ENCODE measurements at places on chromosomes 6 and 20. TPM values are rescaled to one million over a fixed set of nuclear protein-coding genes. Genes with fewer than 3 reads are reported as not detected.

DNA sequence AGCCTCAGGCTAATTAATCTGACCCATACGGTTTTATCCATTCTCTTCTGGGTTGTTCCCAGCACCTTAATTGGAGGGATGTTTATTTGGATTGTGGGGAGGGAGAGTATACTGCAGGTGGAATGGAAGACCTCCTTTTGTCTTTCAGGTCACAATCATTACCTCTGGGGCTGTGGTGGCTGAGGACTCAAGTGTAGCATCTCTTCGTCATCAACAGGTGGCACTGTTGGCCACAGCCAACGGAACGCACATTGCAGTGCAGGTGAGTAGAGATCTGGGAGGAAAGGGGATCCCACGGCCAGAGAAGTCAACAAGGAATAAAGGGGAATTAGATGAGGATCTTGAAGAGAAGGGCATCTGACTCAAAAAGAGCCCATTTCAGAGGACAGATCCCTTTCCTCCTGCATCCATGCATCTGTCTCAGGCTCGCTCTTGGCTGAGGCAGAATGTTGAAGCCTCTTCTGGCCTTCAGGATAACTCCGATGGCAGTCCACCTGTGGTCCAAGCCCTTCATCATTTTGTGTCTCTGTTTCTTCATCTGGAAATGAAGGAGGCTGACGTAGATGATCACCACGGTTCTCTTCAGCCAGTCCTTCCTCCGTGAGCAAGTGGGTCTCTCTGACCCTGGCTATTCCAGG is 3.2 kb upstream of the DEF6 start:
- DNase-seq, result peak; percentile 34

GRCh38 chr20:33042983-33043730 is 10.5 kb upstream of the BPIFB3 start:
- no peak for DNase-seq

DNA sequence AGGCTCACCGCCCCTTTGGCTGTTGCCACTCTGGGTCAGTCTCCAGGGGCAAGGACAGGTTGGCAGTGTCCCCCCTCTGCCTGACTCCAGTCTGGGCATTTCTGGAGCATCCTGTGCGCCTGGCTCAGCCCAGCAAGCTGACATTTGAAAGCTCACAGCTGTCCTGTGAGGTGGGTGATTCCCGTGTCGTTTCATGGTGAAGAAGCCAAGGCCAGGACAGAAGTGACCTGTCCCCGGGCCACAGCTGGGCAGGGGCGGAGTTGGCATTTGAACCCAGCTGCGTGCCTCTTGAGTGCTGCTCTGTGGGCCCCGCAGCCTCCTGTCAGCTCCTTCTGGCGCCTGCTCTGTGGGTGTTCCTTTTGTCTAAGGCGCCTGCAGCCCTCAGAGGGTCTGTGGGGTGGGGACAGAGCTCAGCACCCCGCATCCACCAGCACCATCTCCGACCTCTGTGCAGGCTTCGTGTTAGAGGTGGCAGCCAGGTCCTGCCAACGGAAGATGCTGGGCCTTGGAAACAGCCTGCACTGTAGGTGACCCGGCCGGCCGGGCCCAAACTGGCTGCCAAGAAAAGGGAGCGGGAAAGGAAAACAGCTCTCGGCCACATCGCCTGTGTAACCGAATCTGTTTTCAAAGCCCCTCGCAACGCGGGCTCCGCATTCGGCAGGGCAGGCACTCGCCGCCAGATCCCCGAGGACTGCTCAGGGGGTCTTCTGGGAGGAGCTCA is 5.8 kb upstream of the GATA5 start:
- no peak for DNase-seq

- DNase-seq, result peak; percentile 73
Measured at GRCh38 chr20:47493175-47493962, 8.3 kb upstream of the NCOA3 start.

- DNase-seq, result peak; percentile 49
Measured at GRCh38 chr6:30915591-30915946, 1.5 kb downstream of the VARS2 start.

DNA sequence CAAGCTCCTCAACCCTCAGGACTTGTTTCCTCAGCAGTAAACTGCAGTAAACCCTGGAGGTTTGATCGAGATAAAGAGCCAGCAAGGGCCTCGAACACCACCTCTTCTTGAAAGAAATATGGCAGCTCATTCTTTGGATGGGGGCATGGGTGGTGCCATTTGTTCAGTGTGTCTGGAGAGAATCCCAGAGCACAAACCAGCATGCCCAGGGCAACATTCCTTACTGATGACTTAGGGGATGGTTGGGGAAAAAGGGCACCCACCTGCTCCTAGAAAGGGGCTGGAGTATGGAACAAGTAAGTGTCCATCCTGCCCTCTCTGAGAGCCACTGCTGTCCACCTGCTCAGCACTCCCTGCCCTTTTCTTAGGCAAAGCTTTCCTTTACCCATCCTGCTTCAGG is 31.3 kb upstream of the ZFAND3 start:
- peak; percentile 54 for DNase-seq

The BPHL gene
- total RNA-seq, result 25.8 TPM

GRCh38 chr6:106648651-106649308 is 19.4 kb downstream of the QRSL1 start:
- DNase-seq, result no peak

DNA sequence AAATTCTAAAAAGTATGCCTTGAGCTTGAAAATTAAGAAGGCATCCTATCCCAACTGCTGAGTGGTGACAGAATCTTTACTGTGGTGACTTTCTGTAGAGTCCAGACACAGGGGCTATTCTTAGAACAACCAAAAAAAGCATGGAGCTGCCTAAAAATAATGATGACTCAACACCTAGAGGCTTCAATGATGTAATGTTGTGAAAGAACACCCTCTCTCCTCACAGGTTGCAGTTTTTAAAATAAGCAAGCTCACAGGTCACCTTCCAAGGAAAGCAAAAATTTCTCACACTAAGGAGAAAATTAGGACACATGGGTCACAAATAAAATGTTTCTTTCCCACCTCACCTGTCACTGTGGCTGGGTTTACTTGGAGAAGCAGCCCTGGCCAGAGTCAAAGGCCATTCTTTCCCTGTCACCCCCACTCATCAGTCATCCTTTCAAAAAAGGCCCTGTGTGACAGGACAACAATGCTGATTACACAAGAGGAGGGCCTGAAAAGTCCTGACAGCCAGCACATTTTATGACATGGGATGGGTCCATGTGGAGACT is 53.5 kb downstream of the RCAN2 start:
- no peak for DNase-seq

DNA sequence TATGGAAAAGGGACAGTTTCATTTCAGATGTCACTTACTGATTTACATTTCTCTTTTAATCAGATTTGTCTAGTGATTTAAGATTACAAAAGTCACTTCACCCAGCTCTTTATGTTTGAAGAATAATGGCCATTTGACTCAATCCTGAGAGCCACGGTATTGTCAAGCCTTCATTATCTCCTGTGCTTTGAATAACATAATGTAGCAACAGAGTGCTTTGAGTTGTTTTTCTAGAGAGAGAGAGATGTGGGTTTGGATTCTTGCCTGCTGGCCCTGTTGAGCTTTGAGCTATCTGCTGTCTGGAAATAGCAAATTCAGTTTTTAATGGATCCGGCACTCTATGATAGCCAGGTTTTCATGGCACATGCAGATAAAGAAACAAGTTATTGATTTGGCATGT is 478.4 kb upstream of the SOX4 start:
- no peak for DNase-seq

The PNPLA1 gene
- total RNA-seq, result not detected

GRCh38 chr6:89843070-89843469 is 13.4 kb downstream of the CASP8AP2 start:
- peak; percentile 45 for DNase-seq

DNA sequence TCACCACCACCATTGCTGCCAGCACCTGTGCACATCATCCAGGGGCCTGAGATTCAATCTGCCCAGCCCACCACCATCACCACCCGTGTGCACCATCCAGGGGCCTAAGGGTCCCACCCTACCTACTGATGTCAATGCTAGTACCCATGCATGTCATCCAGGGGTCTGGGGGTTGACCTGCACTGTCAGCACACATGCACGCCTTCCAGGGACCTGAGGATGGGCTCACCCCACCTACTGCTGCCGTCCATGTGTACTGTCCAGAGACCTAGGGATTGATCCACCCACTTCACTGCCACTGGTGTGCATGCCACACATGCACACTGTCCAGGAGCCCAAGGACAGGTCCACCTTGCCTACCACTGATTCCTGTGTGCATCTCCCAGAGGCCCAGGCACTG is 11.9 kb upstream of the OXT start:
- no peak for DNase-seq

The ZBTB12 gene
- total RNA-seq, result 2.7 TPM

The SULF2 gene
- total RNA-seq, result 276 TPM

The FAM217A gene
- not detected for total RNA-seq

The STX11 gene
- 0.71 TPM for total RNA-seq

The RAE1 gene
- 34.7 TPM for total RNA-seq

DNA sequence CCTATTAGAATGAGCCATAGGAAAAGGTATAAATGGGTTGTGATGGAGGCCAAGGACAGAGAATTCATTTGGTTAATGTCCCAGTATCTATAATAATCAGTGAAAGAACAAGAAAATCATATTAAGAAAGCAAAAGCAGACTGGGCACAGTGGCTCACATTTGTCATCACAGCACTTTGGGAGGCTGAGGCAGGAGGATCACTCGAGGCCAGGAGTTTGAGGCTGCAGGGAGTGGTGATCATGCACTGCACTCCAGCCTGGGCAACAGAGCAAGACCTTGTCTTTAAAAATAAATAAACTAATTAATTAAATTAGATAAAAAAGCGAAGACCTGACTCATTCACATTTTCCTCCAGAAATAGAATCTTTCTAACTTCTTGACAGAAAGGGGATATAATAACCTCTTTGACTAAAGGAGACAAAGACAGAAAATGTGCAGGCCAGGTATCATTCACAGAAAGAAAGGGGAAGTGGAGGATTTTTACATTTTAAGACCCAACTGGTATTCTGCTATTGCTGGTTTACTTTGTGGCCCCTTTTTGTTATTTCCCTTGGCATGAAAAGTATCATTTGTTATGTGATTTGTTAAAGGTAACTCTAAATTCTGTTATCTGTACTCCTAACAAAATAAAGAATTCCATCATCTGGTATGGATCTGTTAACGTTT is 31.9 kb upstream of the MAPK13 start:
- DNase-seq, result no peak

DNA sequence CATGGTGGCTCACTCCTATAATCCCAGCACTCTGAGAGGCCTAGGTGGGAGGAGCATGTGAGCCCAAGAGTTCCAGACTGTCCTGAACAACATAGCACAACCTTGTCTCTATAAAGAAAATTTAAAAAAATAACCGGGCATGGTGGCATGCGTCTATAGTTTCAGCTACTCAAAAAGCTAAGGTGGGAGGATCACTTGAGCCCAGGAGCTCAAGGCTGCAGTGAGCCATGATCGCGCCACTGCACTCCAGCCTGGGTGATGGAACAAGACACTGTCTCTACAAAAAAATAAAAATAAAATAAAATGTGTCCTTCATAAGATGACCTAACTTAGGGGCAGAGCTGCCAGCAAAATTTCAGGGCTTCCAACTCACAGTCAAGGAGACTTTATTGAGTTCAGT is 12.6 kb downstream of the ID4 start:
- DNase-seq, result no peak

The LY6G5C gene
- not detected for total RNA-seq

The CD83 gene
- total RNA-seq, result 2.1 TPM

- no peak for DNase-seq
Measured at GRCh38 chr20:40882152-40882551, 146.5 kb upstream of the TOP1 start.

- DNase-seq, result no peak
Measured at GRCh38 chr6:69408886-69409285, 387.9 kb downstream of the LMBRD1 start.

- peak; percentile 53 for DNase-seq
Measured at GRCh38 chr6:106913111-106913510, 61.4 kb downstream of the CD24 start.

DNA sequence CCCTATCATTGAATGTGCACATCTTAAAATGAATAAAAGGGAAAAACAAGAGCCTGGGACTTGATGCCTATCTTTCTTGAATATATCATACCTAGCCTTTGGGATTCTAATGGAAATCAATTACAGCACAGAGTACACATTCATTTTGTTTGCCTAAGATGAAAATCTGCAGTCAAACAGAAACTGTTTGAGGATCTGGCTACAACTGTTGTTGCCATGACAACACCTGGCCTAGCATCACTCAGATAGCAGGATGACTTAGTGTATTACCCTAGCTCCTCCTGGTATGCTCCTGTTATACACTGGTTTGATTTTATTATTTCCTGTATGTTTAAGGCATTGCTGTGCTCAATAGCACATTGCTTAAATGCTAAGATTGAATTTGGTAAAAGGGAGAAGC is 71.5 kb upstream of the LAMP5 start:
- DNase-seq, result peak; percentile 7

The SRSF3 gene
- total RNA-seq, result 167 TPM

- no peak for DNase-seq
Measured at GRCh38 chr20:19543101-19543500, 215.0 kb upstream of the RIN2 start.

The CLVS2 gene
- total RNA-seq, result not detected

DNA sequence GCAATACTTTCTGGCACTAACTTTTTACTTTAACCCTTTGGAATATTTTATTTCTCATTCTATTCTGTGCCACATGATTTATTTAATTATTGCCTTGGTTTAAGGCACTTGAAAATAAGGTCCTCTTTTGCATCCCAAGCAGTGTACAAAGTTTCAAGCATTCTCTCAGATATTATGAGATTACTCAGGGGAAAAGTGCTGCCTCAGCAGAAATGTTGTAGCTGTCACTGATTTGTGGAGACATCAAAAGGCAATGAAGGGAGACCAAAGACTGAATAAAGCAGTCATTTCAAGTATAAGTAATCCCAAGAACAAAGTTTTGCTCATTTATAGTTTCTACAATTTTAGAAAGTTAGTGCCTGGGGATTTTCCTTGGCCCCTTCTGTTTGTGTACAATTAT is 253.0 kb downstream of the RNF144B start:
- DNase-seq, result no peak

DNA sequence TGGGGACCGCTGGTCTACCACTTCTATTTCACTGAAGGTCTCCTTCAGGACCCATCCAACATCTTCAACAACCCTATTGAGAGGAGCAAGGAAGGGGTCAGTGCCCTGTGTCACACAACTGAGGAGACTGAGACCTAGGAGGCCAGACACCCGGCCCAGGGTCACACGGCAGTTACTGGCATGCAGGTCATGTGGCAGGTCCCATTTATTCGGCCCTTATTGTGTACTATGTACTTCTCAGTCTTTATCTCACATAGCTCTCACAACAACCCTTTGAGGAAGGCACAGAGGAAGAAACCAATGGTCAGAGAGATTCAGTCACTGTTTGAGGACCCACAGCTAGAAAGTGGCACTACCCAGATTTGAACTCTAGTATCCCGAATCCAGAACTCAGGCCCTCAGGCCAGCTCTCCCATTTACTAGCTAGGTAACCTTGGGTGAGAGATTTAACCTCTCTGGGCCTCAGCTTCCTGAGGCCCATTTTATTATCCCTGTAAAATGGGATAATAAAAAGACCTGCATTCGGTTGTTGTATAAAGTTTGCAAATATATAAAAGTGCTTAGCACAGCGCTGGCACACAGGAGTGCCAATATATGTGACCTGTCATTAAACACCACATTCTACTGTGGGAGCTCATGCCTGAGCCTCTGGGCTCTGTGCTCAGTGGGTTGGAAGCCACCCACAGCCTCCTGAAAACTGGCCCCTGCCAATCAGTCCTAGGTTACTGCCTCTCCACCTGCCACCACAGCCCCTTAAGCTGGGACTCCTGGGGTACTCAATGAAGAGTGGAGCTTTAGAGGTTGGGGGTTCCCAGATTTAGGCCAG is 15.8 kb downstream of the TFEB start:
- DNase-seq, result no peak

GRCh38 chr6:511488-512137 is 120.1 kb downstream of the IRF4 start:
- no peak for DNase-seq

All from mammary epithelial cell (primary cell).